A549 treated with Hydrocortisone at 1 μM for 4 hours (cell line): ENCODE measurements at places on chromosomes 13 and 19. TPM values are rescaled to one million over a fixed set of nuclear protein-coding genes. Genes with fewer than 3 reads are reported as not detected.

Gene PSG11
- total RNA-seq: not detected in 5 replicates

Gene ZNF600
- total RNA-seq: 0.06 to 0.29 TPM (median 0.24 TPM) in 5 replicates

Gene GPALPP1
- 7.1 to 15.2 TPM (median 10.5 TPM) in 5 replicates for total RNA-seq

Gene EIF3K
- 695 to 942 TPM (median 726 TPM) in 5 replicates for total RNA-seq

Gene FPR2
- total RNA-seq: not detected in 5 replicates

Gene GRAMD1A
- 142 to 158 TPM (median 147 TPM) in 5 replicates for total RNA-seq

Gene NTF4
- total RNA-seq: 0.24 to 0.99 TPM (median 0.45 TPM) in 5 replicates

Gene SYNE4
- total RNA-seq: 0.18 to 0.29 TPM (median 0.22 TPM) in 5 replicates

Gene KCNJ14
- 0.93 to 2.0 TPM (median 1.1 TPM) in 5 replicates for total RNA-seq

Gene CEACAM3
- not detected in 5 replicates for total RNA-seq

Gene JAK3
- 0.14 to 0.25 TPM (median 0.23 TPM) in 5 replicates for total RNA-seq

Gene APOC4
- not detected in 5 replicates for total RNA-seq

Gene RASL11A
- 4.1 to 6.0 TPM (median 4.8 TPM) in 5 replicates for total RNA-seq

Gene SYDE1
- total RNA-seq: 16.4 to 20.2 TPM (median 17.3 TPM) in 5 replicates

Gene IL4I1
- total RNA-seq: 0.58 to 1.0 TPM (median 0.66 TPM) in 5 replicates

Gene HRC
- total RNA-seq: 0.03 TPM in 1 of 5 replicates, not detected in the others

Gene MBD3L3
- total RNA-seq: 0.12 TPM in 1 of 5 replicates, not detected in the others

Gene GPX4
- 385 to 499 TPM (median 481 TPM) in 5 replicates for total RNA-seq

Gene OR7A5
- not detected in 5 replicates for total RNA-seq

Gene PIP5K1C
- 11.1 to 13.1 TPM (median 11.9 TPM) in 5 replicates for total RNA-seq

Gene ZNF100
- not detected in 5 replicates for total RNA-seq

Gene SLC10A2
- total RNA-seq: not detected in 5 replicates

Gene KLK1
- total RNA-seq: 0.09 to 0.26 TPM (median 0.24 TPM) in 3 of 5 replicates, not detected in the others

Gene PNMA8C
- total RNA-seq: not detected in 5 replicates

Gene ZNF490
- total RNA-seq: 0.39 to 1.7 TPM (median 0.70 TPM) in 5 replicates
